ENCODE measurements at places on chromosomes 7 and 10.

- DNase-seq, result no peak
Observed at GRCh38 chr10:71717551-71717951, 2.0 kb downstream of the C10orf105 start.

DNA sequence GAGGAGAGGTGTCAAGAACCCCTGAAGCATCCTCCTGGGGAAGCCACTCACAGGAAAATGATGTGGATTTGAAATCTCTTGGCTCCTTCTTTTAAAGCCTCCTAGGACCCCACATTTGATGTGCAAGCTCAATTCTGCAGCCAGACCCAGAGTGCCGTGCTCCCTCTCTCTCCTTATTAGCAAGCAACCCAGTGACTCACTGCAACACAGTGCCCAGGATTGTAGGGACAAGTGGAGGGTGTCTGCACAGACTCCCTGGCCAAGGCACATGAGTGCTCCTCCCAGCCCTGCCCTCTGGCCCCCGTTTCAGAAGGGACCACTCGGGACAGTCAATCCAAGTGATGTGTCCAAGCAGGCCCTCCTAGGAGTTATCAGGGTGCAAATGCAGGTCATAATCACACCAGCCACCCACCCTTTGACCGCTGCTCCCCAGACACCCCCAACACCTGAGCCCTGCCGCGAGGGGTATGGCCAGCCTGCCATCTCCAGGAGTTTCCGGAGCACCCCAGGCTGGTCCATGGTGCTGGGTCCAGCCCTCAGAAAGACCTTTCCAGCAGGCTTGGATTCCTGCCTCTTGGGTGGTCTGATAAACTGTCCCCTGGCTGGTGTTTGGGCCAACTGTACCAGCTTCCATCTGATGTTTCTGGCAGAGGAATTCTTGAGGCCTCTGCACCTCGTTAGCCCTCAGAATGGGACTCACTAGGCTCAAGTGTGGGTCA is 54.5 kb upstream of the CXCL12 start:
- DNase-seq, result no peak

DNA sequence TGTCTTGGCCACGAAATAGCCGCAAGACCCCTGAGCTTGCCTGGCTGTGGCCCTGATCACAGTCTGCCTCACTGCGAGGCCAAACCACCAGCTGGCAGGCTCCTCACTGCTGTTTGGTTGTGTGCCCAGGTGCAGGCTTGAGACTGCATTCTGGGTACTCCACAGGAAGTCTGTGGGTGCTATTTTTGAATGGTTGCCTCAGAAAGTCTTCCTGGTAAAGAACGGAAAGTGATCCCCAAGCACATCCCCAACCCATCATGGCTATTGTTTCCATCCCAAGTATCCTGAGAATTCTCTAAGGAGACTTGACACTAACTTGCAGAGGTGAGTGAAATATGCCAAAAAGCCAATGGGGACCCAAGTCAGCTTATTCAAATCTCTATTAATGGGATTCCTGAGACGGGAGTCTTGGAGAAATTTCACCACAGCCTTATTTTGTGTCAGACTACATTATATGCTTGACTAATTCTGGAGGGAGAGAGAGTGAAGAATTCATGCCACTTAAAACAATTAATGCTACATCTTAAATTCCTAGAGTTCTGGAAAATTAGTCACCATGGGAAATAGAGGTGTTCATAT is 170.9 kb downstream of the RAMP3 start:
- DNase-seq, result no peak

- no peak for DNase-seq
Observed at GRCh38 chr10:130547368-130547767, 411.2 kb downstream of the GLRX3 start.

DNA sequence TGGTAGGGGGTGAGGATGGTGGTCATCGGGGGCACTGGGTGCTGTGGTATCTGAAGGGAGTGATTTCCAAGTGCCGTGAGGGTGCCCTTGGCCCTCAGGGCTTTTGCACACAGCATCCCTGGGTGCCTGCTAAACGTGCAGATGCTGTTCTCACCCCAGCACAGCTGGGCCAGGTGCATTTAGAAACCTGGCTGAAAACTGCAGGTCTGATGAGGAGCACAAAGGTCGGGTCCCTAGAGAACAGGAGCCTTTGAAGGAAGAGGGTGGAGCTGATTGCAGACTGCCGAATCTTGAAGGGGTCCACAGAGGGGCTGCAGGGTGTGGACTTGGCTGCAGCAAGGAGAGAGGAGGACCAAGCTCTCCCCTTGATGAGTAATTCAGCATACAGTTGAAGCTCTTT is 32.0 kb downstream of the ZMIZ1 start:
- no peak for DNase-seq

GRCh38 chr10:36412942-36413341 is 712.5 kb upstream of the ANKRD30A start:
- DNase-seq, result no peak

DNA sequence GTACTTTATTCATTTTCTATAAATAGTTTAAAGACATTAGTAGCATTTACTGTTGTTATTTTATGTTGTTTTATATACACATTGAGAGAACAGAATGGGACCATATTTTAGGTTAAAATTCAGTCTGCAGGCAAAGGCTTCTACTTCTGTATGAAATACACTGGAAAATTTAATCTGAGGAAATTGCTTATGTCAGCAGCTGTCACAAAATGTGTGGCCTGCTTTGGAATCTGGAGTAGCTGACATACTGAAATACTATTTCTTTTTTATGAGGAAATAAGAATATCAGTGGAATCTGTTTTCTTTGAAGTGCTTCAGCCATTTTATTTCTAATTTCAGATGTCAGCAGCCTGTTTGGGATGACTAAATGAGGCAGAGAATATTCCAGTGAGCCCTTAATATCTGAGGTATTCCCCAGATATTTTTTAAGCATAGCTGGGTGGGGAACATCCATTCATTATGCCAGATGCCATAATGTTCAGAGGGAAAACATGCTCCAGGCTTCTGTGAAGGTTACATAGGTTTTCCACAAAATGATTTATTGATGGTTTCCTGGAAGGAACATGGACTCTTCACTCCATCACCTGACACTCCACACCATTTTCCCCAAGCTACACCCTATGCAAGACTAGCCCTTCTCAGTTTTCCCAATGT is 267.1 kb downstream of the ARL4A start:
- DNase-seq, result no peak

GRCh38 chr7:150396851-150397260 is 17.7 kb downstream of the ZNF775 start:
- no peak for DNase-seq

GRCh38 chr7:135414850-135415439 is 95.0 kb downstream of the CNOT4 start:
- DNase-seq, result no peak

DNA sequence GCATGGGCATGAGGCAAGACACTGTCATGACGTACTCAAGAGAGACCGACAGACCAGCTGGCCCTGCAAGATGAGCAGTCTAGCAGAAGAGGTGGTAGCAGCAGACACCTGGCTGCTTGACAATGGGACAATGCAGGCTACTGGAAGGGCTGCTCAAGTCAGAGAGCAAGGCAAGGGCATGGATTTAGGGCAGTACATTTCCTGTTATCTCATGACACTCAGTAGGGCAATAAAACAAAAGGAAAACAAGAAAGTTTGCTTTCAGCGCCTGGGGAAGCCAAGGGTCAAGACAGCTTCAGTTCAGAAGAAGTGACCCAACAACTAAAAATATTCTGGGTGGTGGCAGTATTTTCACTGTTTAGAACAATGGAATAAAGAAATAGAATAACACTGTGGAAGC is 331.8 kb upstream of the PHYHIPL start:
- DNase-seq, result no peak

DNA sequence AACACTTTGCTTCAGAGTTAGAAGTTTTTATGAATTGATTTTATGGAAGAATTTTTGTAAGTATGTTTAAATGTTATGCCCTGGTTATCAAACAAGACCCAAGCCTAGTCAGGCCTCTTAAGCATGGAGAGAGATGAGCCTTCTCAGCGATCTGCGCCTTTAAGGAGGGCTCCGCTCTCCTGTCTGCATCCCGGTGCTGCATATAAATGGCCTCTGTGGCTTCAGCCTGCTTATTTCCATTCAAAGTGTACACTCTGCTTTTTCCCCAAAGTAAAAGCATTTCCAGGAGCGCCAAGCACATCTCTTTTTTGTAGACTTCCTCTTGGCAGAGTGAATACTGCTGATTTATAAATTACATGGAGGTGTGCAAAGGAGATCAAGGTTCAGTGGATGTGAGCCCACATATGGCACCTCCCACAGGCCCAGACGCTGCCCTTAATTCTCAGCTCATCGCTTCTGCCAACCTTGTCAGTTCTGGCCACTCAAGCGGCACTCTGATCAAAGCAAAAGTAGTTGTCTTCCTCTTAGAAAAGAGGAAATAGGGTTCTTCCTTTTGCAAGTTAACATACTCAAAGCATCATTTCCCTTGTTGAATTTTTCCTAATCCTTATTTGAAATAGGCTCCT is 70.0 kb upstream of the SFMBT2 start:
- no peak for DNase-seq

DNA sequence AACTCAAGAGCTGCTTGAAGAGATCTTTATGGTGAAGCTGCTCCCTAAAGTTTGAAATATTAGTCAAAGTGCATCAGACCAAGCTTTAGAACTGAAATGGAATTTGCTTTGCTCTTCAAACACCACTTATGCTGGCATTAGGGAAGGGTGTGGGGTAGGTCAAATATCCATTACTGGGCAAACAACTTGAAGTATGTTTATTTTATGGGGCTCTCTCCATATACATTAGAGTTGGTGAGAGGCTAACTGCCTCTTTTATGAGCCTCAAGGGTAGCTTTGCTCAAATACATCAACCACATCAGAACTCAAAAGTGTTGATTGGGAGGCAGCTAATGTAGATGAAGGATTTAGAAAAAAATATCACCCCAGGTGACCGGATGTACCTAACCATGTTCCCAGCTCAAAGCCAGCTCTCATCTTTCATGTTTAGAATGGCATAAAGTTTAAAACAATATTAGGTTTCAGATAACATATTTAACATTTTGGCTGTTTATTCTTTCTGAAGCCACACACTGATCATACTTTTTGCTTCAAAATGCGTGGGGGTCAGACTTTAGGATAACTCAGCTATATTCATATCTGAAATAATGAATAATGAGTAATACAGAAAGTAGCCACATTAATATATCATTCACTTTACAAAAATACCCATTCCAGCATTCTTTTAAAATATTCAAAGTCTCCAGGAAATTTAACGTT is 318.6 kb downstream of the PTEN start:
- DNase-seq, result no peak
